Kidney epithelial cell (primary cell): ENCODE measurements at places on chromosomes 11 and 22. TPM values are rescaled to one million over a fixed set of nuclear protein-coding genes. Genes with fewer than 3 reads are reported as not detected.

Gene BAIAP2L2
- total RNA-seq, result 4.1 and 5.4 TPM in 2 replicates

Gene C2CD2L
- total RNA-seq, result 11.8 and 12.7 TPM in 2 replicates

Gene ATP6V1E1
- total RNA-seq, result 161 and 172 TPM in 2 replicates

GRCh38 chr11:12110714-12111548 lies 541 bp downstream of the MICAL2 start:
- DNase-seq, result no peak
